ENCODE measurements at places on chromosomes 12 and 14. TPM values are rescaled to one million over a fixed set of nuclear protein-coding genes. Genes with fewer than 3 reads are reported as not detected.

- H3K36me3 ChIP-seq = no peaks in the 10 kb centered on the region
- H3K4me1 ChIP-seq = peaks cover 7% of the 10 kb centered on the region
- H3K4me3 ChIP-seq = no peak overlapping the region
- no peaks in the 10 kb centered on the region for H3K27me3 ChIP-seq
- DNase-seq = no peak
These were observed 13.6 kb downstream of the TTC8 start for GRCh38 chr14:88838015-88838414.

DNA sequence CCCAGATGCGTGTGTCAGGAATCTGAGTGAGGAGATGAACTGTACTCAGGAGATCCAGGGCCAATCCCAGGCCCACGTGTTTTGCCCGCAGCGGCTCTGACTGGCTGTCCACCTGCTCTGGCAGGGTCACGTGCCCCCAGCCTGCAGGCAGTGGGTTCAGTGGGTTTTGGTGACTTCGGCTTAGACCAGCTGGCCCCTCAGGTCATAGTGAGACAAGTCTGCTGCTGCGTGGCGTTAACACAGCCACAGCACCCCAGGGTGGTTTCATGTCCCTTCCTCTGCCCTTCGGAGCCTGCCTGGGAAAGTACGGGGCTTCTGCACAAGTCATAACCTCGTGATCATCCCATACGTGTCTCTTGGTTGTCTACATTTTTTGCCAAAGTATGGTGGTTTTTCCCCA lies 2.6 kb downstream of the FBRSL1 start:
- H3K4me3 ChIP-seq = no peak overlapping the region
- no peaks in the 10 kb centered on the region for H3K36me3 ChIP-seq
- H3K27ac ChIP-seq = no peak overlapping the region
- no peaks in the 10 kb centered on the region for H3K27me3 ChIP-seq
- no peak for DNase-seq

DNA sequence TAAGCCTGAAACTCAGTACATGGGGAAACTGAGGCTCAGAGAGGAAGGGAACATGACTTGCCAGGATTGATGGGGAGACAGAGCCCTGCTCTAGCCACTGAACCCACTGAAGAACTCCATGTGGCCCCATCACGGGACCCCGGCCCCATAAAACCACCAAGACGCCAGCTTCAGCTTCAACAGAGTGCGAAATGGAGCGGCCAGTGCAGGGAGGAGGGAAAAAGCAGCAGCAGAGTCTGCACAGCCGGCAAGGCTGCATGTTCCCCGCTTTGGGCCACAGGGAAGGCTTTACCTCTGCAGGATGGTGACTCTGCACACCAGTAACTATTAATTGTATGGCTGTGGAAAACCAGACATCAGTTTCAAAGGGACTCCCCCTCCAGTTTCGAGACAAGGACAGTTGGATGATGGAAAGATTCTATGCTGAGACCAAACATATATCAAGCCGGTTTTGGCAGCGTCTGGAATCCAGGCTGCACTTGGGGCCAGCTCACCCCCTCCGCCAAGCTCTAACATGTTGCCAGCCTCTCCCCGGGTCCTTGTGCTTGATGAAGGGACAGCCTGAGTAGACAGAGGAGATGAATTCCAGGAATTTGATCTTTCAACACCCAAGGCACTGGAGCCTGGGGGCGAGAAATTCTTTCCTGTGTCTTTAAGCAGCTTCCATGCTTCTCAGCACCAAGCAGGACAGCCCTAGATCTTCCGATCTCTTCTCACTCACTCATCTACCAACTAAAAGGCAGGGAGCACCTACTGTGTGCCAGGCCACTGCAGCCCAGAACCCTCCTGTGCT lies 55.7 kb upstream of the BCL11B start:
- H3K4me3 ChIP-seq = no peak overlapping the region
- H3K4me1 ChIP-seq = no peaks in the 10 kb centered on the region
- no peaks in the 10 kb centered on the region for H3K27me3 ChIP-seq
- no peaks in the 10 kb centered on the region for H3K36me3 ChIP-seq
- no peak overlapping the region for H3K27ac ChIP-seq

DNA sequence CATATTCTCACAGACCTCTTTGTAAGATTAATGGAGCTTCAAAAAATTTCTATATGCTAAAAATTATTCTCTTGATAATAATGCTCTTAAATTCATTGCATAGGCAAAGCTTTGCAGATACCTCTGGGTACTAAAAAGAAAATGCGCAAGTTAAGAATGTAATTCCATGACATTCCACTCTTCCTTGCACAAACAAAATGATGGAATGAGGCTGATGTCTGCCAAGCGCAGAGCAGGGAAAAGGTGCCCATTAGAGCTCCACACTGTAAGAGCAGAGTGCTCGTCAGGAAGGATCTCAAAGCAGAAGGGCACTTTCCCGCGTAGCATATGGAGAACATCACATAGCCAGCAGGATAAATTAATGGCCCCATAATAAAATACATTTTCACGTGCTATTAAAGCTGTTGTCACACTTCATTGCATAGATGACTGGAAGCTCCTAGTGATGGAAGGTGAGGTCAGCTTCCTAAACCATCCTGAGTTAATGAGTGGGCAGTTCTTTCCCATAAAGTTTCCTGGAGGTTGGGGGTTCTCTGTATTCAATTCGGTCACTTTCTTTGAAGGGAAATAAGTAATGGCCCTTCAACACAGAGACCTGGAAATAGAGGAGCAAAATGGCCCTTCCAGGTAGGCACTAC lies 1058.9 kb downstream of the GALC start:
- H3K27me3 ChIP-seq = no peaks in the 10 kb centered on the region
- H3K4me1 ChIP-seq = no peaks in the 10 kb centered on the region
- no peak overlapping the region for H3K27ac ChIP-seq
- H3K36me3 ChIP-seq = no peaks in the 10 kb centered on the region

MYH6 gene
- total RNA-seq = not detected

Measured in uterus (tissue), 4 donors.